ENCODE measurements at places on chromosomes 16 and 17. TPM values are rescaled to one million over a fixed set of nuclear protein-coding genes. Genes with fewer than 3 reads are reported as not detected.

- peak; percentile 56 for DNase-seq
Observed at GRCh38 chr17:1627182-1627981, 1.3 kb downstream of the SLC43A2 start.

DNA sequence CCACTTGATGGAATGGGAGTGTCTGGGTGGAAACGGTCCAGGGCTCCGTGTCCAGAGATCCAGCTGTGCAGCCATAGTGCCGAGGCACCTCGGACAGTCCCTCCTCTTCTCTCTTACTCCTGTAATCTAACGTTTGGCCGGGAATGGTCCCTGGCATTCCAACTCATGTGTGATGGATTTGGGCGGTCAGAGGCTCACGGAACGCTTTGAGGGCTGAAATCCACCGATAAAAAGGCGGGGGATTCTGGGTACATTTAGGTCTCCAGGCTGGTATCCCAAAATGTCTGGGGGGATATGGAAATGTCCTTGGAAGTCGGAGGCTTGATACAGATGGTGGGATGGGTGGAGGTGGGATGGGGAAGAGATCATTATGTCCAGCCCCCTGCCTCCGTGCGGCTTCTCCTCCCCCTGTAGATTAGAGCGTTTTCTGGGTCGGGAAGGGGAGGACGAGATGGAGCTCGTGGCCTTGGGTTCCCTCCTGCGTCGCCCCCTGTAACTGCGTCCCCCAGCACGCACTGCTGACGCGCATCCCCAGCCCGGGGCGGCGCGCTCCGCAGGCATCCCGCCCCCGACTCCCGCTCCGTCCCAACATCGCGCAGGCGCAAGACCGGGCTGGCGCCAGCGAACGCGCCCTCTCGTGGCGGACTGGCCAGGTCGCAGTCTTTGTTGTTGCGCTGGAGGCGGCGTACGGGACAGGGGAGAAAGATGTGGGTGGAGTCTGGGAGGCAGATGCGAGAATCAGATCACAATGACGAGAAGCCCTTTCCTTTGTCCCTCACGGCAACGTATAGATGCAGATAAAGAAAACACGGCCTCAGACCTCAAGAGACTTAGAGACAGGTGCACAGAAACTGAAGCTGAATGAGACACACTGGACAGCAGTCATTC lies 4.5 kb upstream of the SGCA start:
- peak; percentile 98 for DNase-seq

DNA sequence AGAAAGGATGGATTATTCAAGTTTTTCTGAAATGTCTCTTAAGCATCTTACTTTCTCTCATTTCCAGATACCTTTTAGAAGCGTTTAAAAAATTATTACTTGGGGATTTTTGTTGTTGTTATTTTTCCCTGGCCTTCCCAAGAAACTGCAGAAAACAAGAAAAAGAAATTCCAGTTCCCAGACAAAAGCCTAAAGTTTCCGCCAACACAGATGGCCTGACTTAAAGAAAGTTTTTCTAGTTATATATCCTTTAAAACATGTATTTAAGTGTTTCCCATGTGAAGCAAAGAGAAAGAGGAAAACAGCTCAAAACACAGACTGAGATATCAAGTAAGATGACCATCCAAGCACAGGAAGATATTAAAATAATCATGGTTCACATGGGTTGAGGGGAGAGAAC lies 401.7 kb upstream of the MAF start:
- DNase-seq: peak; percentile 57

DNA sequence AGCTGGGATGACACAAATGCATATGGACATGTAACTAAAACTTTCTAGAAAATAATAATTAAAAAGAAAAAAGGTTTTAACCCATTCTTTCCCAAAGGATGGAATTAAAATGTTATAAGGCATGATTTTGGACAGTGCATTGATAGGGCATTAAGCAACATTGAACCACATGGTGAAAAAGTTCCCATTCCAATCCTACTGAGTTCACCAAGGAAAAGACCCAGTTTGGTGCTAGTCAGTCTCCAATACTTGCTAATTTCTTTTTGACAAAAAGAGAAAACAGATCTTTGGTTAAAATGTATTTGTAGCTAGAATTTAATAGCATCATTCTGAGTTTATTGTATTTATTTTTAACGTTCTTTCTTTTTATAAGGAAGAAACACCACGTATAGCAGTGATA lies 28.1 kb downstream of the EMP2 start:
- DNase-seq: no peak

DNA sequence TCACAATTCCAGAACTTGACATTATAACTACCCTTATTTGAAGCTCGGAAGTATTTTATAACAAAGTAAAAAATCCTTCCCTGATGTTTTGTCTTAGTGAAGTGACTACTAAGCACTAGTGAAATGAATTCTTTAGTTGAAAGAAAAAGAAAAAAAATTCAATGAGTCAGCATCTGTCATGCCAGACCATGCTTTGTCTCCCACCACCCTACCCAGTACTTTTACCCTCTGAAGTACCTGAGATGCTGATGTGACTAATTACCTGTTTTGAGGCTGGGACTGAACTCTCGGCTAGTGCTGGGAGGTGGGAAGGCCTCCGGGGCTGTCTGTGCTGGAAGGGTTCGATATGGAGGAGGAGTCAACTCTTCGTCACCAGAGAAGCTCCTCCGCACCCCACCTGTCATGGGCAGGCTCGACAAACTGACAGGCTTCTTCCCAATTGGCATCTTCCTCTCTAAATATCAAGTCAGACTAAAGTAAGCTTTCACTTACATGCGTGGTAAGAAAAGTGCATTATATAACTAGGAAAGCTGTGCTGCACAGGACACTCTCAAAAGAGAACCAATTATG lies 19.6 kb downstream of the NME2 start:
- no peak for DNase-seq

GRCh38 chr17:18964550-18964949 lies 12.6 kb downstream of the SLC5A10 start:
- DNase-seq: no peak

DNA sequence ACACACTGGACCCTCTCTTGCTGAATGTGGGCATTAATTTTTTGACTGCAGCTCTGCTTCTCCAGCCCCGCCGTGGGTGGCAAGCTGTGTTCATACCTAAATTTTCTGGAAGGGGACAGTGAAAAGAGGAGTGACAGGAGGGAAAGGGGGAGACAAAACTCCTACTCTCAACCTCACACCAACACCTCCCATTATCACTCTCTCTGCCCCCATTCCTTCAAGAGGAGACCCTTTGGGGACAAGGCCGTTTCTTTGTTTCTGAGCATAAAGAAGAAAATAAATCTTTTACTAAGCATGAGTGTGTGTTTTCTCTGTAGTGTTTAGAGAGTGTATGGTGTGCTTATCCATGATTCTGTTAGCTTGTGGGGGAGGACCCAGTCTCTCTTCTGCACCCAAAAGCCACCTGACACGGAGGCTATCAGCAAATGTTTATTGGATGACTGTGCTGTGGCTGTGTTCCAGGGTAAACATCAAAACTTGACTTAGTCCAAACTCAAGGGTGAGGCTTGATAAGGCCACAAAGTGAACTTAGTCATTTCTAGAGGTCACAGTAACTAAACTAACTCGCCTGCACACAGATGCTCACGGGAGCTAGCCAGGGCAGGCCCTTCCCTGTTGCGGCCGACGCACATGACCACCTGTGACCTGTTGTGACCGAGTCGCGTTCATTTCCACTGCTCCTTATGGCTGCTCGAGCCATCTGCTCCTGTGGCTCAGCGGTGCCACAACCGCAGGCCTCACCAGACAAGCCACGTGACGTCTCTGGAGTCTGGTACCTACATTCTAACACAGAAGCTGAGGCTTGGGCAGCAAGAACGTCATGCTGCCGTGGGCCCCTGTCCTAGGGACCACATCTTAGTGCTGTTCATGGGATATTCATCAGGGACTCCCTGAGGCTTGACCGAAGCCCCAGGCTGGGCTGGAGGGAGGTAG lies 9.8 kb upstream of the MED11 start:
- no peak for DNase-seq

DNA sequence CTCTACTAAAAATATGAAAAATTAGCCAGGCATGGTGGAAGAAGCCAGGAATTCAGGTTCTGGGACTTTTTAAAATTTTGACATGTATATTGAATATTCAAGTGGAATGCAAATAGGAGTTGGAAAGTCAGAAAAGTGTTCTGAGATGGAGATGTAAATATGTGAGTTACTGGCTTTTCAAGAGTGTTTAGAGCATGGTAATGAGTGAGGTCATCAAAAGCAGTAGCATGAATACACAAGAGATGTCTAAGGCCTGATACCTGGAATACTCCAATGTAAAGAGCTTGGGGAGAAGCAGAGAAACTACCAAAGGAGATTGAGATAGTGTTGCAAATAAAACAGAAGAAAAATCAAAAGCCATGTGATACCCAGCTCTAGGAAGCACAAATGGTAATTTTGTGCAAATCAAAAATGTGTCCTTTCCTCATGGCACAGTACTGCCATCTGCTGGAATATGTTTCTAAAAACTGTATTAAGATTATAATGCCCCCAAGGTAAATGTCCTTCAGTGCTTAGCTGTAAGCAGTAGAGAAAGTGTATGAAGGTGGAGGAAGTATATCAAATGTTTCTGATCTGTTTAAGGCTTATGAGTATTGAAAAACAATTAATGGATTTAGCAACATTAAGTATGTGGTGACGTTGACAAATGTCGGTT lies 908.4 kb downstream of the KCNJ18 start:
- peak; percentile 1 for DNase-seq

- peak; percentile 57 for DNase-seq
Observed at GRCh38 chr16:1180549-1181403, 27.9 kb downstream of the CACNA1H start.

- DNase-seq: no peak
Observed at GRCh38 chr16:68250951-68251350, 5.8 kb downstream of the PLA2G15 start.

DNA sequence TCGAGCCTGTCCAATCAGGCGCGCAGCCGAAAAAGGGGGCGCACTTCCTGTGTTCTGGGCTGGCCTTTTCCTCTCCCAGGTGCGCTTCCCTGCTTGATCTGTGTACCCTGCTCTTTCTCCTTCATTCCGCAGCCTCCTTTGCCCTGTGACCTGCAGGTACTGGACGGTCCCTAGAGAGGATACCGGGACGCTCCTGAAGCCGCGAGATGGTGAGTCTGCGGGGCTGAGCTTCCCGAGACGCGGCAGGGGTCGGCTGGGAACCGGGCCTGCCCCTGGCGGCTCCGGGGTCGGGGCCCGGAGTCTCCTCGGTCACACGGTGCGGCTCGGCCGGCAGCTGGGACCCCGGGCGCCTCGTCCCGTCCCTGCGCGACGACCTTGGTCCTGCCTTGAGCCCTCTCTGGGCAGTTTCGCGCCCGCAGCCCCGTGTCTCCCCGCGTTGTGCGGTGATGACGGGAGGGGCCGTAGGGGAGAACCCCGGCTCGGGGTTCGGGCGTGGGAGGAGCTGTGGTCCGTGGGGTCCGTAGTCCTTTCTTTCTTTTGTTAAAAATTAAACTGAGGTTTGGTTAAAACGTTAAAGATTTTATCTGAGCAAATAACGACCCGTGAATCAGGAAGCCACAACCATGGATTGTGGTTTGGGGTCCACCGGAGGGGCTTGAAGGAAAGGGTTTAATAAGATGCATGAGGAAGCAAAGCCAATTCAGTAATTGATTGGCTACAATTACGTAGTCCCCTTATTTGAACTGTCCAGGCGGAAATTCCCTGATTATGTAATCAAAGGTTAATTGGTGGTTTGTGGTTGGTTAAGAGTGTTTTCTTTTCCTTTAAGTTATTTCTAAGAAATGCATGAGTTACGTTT lies 172.8 kb upstream of the ZNF267 start:
- peak; percentile 59 for DNase-seq

GRCh38 chr17:19867329-19868078 lies at the start of gene ULK2:
ULK2 (minus strand) TSS chr17:19867936; CDS start chr17:19867417, 519 bp downstream.
- DNase-seq: peak; percentile 93

DNA sequence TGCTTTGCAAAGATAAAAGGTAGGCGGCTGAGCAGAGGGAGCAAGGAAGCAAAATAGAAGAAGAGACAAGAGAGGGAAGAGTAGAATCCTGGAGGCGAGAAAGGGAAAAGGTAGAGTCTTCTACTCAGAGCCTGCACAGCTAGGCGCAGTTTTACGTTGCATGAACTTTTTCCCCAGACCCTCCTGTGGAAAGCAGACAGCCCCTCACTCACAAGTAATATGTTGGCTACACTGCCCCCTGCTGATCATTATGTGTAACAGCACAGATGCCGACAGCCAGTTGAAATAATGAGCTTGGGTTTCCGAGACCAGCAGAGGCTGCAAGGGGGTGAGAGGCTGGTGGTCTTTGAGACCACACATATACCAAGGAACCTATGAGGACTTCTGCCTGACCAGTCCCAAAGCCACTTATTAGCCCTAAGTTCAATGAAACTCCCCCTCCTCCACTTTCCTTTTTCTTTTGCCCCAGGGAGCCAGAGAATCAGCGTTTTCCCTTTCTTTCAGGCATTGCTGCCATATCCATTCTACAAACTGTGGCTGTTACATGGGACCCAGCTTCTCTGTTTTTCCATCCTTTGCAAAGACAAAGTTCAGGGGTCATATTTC lies 22.5 kb upstream of the CMTR2 start:
- DNase-seq: peak; percentile 45

GRCh38 chr16:4682084-4682591 lies 11.2 kb upstream of the NUDT16L1 start:
- DNase-seq: no peak

- DNase-seq: no peak
Observed at GRCh38 chr17:78739331-78739931, 42.6 kb downstream of the CYTH1 start.

- no peak for DNase-seq
Observed at GRCh38 chr17:16027708-16028584, 28.3 kb downstream of the TTC19 start.

GRCh38 chr17:76000755-76001521 lies at the start of gene CDK3:
CDK3 (plus strand) TSS chr17:76000855; CDS start chr17:76001426, 571 bp downstream.
- DNase-seq: no peak

GRCh38 chr17:80789356-80789902 lies 202.2 kb upstream of the CHMP6 start:
- peak; percentile 58 for DNase-seq

DNA sequence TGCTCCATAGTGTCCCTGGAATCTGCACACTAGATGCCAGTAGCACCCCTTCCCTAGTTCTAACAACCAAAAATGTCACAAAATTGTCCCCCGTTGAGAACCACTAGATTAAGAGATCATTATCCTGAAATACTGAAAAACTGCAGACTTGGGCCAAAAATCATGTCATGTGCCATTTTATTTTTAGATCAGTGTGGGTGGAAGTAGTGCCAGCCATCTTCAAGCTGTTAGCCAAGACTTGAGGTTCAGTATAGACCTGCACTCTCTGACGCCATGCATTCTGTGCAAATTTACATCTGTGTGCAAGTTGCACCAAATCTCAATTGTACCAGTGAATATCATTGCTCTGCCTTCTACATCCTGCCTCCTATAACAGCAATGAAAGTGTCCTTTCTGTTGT lies 31.5 kb upstream of the NOL11 start:
- DNase-seq: no peak

The BCL6B gene
- 25.4 TPM for polyA plus RNA-seq

The VMO1 gene
- 4.6 TPM for polyA plus RNA-seq

The HP gene
- polyA plus RNA-seq: 0.51 TPM

The MYH2 gene
- 124 TPM for polyA plus RNA-seq

The FBXW10B gene
- 1.3 TPM for polyA plus RNA-seq

The VPS4A gene
- polyA plus RNA-seq: 37.5 TPM

The NPTX1 gene
- polyA plus RNA-seq: 0.19 TPM

The CCL16 gene
- polyA plus RNA-seq: 0.17 TPM

The HOXB4 gene
- polyA plus RNA-seq: 3.9 TPM

The FOXN1 gene
- not detected for polyA plus RNA-seq

The CDRT15L2 gene
- polyA plus RNA-seq: not detected

The VASN gene
- polyA plus RNA-seq: 19.2 TPM

The TERB1 gene
- polyA plus RNA-seq: not detected

The DBF4B gene
- 5.2 TPM for polyA plus RNA-seq

Data from muscle of back (tissue), 13 donors.